ENCODE measurements at places on chromosomes 5 and 9.
A peak's percentile ranks its signal among the peaks of the same experiment; 100 is the strongest.

GRCh38 chr9:127396808-127397645 lies at the start of gene SLC2A8:
SLC2A8 (plus strand) TSS chr9:127397169; CDS start chr9:127397231, 62 bp downstream.
- DNase-seq: peak; percentile 99

DNA sequence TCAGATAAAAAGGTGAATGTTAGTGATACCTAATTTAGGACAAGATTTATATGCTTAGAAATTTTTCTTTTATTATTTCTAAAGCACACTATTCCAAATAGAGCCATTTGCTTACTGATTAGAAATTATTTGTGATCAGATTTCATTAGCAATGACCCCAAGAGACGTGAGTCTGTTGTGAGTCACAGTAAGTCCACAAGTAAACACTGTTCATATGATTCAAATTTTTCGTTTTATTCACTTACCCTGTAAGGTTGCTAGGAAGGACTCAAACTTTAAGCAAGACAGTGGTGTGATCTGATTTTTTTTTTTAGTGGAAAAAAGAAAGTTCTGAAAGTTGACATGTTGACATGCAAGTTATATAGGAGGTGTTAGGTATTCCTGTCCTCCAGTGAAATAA lies 1.2 kb downstream of the CARD6 start:
- no peak for DNase-seq

- DNase-seq: no peak
Measured at GRCh38 chr5:82913971-82914370, 163.2 kb downstream of the TMEM167A start.

DNA sequence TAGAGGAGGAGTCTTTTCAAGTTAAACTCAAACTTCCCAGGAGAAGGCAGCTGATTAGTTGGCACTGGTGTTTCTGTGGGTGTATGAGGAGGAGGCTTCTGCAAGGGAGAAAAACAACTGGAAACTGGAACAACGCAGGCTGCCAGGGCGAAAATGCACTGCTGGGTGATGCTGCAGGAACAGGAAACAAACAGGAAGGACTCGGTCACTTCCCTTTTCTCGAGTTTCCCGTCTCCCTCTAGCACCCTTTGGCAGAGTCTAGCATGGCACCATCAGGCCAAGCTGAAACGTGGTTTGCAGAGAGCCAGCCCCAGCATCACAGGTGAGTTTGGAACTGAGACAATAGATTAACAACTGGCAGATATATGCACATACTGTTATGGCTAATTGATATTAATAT lies 77.5 kb upstream of the CAST start:
- no peak for DNase-seq

- no peak for DNase-seq
Measured at GRCh38 chr5:141934099-141934844, 10.6 kb downstream of the DELE1 start.

DNA sequence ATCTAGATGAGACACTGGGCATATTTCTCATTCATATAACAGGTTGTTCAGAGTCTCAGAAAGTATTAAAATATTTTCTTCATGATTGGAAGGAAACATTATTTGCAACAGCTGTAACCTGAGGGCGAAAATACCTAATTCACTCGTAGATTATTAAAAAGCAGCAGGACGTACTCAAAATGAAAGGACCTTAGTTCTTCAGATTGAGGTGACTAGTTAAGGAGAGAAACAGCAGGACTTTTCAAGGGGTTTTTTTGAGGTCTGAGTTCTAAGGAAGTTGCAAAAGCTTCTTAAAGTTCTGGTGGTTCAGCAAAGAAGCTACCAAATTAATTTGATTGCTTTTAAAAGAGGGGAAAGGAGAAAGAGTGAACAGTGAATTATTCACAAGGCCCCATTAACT lies 174.9 kb downstream of the TMEM161B start:
- no peak for DNase-seq

- DNase-seq: no peak
Measured at GRCh38 chr9:138062196-138062595, 184.6 kb downstream of the CACNA1B start.

GRCh38 chr5:39399135-39400036 lies 25.4 kb downstream of the DAB2 start:
- DNase-seq: peak; percentile 62

- no peak for DNase-seq
Measured at GRCh38 chr5:96338091-96338490, 95.0 kb downstream of the PCSK1 start.

DNA sequence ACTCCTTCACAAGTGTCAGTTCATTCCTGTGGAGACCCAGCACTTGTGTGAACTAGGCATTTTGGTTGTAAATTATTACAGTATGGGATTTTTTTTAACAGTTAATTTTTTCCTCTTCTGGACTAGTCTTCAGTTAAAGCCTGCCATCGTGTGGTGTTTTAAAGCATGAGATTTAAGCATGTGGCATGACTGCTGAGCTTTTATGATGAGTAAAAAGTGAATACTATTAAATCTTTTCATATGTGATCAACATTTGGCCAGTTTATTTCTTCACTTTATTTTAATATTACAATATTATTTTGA lies 25.0 kb downstream of the LMNB1 start:
- DNase-seq: no peak

GRCh38 chr5:23614422-23614821 lies 107.0 kb downstream of the PRDM9 start:
- no peak for DNase-seq

GRCh38 chr9:23658376-23659258 lies 167.4 kb downstream of the ELAVL2 start:
- no peak for DNase-seq

- no peak for DNase-seq
Measured at GRCh38 chr9:95422650-95423049, 94.1 kb downstream of the PTCH1 start.

DNA sequence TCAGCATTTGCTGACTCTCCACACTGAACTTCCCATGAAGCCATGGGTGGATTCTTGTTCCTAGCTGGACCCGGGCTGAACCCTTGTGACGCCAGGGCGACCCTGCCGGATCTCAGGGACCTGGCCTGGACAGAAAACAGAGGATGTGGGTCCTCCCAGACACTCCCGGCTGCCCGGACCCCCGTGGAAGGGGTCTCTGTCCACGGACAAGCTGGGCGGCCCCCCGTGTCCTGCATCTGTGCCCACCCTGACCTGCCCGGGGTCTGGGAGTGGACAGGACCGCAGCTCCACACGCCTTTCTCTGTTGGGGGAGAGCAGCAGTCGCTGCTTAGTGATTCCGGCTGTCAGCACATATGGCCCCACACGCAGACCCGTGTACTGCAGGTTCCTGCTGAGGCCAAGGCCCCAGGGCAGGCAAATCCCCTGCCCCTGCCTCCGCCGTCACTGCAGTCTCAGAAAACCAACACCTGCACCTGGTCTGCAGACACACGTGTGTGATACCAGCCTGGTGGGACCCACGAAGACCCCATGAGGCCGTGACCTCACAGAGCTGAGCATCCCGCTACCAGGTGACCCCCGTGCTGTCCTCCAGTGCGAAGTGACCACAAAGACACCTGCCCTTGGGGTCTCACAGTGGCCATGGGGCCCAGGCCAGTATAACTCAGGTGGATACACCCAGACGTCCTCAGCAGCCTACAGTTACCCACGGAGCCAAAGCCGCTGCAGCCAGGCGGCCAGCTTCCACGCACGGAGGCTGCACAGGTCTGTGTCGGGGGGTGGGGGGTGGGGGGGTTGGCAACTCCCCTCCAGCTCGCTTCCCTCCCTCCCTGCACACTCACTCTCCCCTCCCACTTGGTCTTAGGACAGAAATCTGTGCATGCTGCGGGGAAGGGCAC lies 50.6 kb downstream of the NKD2 start:
- no peak for DNase-seq

DNA sequence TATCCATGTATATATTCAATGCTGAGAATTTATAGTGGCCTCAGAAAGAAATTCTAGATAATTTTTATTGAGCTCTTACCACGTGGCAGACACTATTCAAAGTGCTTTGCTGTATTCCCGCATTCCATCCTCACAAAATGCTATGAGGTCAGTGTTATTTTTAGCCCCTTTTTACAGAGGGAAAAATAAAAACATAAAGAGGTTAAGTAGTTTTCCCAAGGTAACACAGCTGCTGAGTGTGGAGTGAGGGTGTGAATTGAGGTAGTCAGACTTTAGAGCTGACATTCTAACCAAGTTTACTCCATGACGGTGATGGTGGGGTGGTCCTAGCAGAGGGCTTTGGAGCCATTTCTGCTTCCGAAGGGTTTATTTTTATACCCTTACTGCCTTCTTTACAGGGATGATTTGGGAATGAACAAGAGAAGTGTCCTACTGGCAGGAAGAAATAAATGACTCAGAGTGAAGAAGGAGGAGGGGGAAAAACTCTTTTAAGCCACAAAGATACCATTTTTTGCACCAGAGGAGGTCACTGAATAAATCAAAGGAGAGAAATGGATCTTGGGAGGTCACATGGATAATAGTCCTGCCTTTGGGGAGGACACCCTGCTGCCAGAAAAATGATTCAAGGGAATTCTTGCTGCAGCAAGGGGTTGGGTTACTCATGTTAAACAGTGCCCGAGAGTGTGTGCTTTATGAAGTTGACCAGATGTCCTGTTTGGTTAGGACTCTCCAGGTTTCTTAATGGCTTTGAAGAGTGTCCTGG lies 76.1 kb downstream of the HMHB1 start:
- DNase-seq: peak; percentile 9

- DNase-seq: no peak
Measured at GRCh38 chr5:171463862-171464229, 44.4 kb downstream of the FGF18 start.

DNA sequence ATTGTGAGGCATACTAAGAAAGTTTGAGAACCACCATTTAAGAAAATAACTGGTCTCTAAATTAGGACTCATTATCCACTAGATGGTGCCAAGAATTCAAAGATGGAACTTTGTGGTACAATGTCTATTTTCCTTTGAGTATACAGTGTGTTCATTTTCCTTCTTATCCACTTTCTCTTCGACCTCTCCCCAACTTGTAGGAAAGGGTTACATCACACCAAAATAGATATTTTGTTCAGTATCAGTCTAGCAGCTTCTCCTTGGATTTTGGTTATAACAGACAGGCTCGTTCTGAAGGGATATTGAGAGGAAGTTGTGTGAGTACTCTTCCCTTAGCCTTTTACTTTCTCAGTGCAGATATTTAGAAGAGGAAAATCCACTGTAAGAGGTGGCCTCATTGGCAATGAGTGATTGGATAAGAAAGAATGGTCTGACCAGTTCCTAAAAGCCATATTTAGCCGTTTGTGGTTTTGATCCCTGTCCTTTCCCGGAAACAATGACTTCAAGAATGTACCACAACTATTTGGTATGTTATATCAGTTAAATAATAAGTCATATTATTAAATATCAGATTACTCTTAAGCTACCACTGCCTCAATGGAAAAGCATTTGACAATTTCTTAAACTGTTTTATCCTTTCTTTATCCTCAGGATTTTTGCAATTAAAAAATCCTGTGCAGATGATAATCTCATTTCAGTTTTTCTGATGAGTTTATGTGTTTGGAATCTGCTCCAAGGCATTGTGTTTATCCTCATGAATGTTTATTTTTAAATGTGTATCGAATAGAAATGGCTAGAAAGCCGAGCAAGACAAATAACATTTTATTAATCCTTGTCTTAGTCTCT lies 69.0 kb upstream of the GRAMD2B start:
- DNase-seq: peak; percentile 43
